ENCODE measurements at places on chromosomes 3 and 15. TPM values are rescaled to one million over a fixed set of nuclear protein-coding genes. Genes with fewer than 3 reads are reported as not detected.

Gene ACOX2
- total RNA-seq, result 4.0 TPM

Gene DPP8
- total RNA-seq, result 43.6 TPM

Gene ROPN1
- total RNA-seq, result not detected

Gene TMEM45A
- 2.8 TPM for total RNA-seq

Gene ACTRT3
- total RNA-seq, result 4.3 TPM

Gene PIGB
- 7.4 TPM for total RNA-seq

Gene SGO1
- total RNA-seq, result 5.2 TPM

Gene TPRG1
- total RNA-seq, result 0.27 TPM
